ENCODE measurements at places on chromosomes 7 and 10.

GRCh38 chr7:140650367-140650766 lies 9.8 kb upstream of the DENND2A start:
- no peak for DNase-seq

DNA sequence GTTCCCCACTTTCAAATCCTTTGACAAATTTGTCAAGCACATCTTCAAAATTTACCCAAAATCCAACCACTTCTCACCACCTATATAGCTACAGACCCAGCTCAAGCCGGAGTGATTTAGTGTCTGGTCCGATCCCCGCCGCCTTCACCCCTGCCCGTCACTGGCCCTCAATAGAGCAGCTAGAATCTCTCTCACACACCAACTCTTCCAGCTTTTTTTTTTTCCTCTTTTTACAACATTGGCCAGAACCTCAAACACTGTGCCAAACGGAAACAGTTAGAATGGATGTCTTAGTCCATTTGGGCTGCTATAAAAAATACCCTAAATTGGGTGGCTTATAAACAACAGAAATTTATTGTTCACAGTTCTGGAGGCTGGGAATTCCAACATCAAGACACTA lies 41.1 kb upstream of the TMEM72 start:
- no peak for DNase-seq

DNA sequence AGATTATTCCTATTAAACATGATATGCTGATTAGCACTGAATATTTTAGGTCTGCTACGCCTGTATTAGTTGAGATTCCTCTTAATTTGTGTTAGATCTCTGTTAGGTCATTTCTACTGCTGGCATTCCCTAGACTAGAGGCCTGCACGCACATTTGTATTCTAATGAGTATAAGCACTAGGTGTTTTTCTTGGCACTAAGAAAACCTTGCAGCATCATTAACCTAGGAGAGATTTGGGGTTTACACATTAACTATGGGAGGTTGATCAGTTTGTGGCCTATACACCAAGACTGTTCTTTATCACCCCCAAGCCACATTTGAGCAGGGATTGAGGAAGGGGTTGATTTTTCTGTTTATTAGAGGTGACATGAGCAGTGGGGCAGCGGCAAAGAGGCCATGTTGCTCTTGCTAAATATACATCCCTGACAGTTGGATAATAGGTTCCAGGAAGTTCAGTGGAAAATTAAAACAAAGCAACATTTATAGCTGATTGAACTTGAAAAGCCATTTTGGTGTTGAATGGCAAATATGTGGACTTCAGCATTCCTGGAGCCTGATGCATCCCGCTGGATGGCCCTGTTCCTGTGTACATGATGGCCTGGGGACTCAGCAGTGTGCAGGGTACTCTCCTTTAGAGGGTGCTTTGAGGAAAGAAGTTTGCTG lies 65.2 kb downstream of the GBF1 start:
- DNase-seq: no peak

DNA sequence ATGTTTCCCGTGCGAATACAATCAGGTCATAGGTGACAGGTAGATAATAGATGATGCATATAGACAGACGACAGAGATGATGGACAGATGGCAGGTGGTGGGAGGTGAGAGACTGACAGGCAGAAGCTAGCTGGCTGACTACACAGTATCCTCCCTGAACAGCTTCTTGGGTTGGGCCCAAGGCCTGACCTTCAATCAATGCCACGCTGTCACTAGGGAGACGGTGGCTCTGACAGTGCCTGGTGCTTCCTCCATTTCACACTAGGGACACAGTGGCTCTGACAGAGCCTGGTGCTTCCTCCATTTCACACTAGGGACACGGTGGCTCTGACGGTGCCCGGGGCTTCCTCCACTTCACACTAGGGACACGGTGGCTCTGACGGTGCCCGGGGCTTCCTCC lies 200.1 kb downstream of the DIP2C start:
- DNase-seq: no peak

- DNase-seq: no peak
Measured at GRCh38 chr10:115409347-115409746, 316.2 kb downstream of the ATRNL1 start.

GRCh38 chr10:20955355-20955893 lies 58.3 kb upstream of the NEBL start:
- no peak for DNase-seq

DNA sequence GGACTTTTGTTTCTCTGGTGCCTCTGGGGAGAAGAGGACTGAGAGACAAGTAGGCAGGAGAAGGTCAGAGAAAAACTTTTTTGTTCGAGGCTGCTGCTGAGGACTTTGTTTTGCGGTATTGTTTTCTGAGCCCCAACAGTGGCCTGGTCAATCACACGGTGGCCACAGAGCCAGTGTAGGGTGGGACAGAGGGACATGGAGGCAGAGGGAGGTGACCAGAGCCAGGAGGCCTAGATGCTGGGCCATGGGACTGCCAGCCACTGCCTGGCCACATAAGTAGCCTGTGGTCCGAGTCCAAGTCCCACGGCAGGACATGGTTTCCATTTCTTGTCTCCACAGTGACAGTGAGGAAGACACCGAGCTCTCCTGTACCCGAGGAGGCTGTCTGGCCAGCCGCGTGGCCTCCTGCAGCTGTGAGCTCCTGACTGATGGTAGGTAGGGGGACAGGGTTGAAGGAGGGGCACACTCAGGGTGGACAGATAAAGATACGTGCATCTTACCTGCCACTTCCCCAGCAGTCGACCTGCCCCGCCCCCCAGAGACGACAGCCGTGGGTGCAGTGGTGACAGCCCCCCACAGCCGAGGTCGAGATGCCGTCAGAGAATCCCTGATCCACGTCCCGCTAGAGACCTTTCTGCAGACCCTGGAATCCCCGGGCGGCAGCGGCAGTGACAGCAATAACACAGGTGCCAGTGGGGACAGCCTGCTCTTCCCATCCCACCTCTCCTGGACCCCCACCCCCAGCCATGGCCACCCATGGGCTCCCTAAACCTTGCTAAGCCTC lies 27.5 kb downstream of the SH2B2 start:
- DNase-seq: no peak

GRCh38 chr10:22017283-22018020 lies 13.9 kb upstream of the DNAJC1 start:
- no peak for DNase-seq

- no peak for DNase-seq
Measured at GRCh38 chr7:68107261-68107660, 1110.6 kb downstream of the TYW1 start.

GRCh38 chr10:118842843-118843624 lies 88.3 kb upstream of the CACUL1 start:
- peak; percentile 18 for DNase-seq

DNA sequence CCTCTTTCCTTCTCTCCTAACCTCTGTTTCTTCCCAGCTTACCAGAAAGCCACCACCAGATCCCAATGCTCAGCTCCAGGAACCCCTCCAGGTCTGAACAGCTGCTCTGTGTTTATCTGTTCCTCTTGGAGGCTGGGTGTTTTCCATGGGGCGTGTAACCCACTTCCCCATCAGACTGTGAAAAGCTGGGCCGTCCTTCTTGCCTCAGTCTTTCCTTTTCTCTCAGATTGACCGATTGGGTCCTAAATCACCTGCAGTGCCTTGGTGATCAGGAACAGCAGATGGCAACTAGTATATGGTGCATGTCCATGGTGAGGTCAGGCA lies 4.8 kb downstream of the SH3PXD2A start:
- no peak for DNase-seq

DNA sequence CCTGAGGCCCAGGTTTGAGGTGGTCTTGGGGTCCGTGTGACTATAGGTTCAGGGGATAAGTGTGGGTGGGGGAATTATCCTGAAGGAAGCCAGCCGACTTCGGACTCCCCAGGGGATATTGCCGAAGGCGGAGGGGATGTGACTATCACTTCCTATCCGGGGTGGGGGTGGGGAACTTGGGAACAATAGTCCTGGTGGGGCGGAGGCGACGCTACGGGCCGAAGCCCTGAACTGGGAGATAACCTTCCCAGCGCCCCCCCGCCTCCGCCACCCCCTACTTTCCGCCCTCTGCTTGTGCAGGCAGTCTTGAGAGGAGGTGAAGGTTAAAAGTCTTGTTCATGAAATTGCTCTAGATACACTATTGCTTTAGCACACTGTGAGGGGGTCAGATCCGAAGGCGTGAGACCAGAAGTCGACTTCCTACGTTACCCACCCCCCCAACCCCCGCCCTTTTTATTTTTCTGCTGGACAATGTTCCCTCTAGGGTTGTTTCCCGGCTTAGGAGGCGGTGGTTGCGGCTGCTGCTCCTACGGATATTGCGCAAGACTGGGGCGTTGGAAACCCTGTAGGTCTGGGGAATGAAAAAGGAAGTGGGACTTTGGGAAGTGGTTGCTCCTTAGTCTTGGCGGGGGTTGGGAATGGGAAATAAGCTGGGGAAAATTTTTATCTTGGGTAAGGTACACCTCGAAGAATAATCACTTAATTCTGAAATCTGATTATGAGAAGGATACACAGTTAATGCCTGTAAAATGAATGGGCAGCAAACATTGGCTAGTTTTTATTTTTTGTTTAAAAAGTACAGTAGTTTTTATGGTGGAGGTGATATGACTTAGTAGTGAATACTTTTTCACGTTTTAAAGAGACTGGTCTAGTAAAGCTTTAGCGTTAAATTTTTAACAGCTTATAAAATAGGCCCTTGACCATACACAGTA lies 1.5 kb downstream of the PTPN12 start:
- DNase-seq: peak; percentile 79

GRCh38 chr7:114419441-114420272 lies 5.0 kb downstream of the FOXP2 start:
- DNase-seq: no peak

DNA sequence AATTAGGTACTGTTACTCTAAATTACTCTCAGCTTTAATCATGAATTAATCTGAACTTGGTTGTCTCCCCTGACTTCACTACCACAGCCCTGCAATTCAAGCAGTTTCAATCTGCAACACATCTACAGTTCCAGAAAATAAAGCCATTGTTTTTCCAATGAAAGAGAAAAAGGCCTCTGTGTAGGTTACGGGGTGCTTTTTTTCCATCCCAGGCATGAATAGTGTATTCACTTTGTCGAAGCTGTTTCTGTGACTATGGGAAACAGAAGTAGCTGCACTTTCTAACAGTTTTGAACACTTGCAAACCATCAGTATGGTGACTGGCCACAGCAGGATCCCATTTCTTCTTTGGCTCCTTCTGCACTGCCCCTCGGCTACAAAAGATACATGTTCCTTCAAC lies 460.2 kb downstream of the GRM8 start:
- no peak for DNase-seq

DNA sequence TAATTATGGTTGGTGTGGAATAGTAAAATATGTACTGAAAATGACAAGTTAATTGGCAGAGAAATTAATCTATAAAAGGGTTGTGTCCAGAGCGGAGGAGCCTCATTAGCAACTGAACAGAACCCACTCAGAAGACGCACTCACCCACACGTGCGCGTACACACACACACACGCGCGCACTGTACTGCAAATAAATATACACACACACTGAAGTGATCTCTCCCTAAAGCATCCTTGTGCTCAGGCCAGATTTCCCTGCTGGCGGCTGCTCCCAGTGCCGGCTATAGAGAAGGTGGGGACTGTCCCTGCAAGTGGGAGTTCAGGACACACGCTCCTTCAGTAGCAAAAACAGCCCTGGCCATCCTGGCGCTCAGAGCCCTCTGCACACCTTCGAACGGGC lies 85.2 kb downstream of the CHST15 start:
- DNase-seq: no peak

DNA sequence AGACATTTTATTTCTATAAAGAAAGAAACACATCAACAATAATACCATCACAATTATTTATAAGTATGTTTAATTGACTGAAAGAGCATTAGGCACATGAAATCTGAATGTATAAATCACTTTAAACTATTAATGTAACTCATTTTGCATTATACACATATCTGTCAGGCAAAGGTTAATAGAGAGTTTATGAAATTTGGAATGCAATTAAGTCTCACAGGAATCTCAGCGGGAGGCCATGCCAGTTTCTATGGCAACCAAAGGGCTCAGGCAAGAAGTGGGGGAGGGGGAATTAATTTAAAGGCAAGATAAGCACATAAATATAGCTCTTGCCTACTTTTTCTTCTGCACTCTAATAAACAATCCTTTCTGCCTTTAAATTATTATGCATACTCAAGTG lies 152.6 kb downstream of the SLC16A9 start:
- no peak for DNase-seq

DNA sequence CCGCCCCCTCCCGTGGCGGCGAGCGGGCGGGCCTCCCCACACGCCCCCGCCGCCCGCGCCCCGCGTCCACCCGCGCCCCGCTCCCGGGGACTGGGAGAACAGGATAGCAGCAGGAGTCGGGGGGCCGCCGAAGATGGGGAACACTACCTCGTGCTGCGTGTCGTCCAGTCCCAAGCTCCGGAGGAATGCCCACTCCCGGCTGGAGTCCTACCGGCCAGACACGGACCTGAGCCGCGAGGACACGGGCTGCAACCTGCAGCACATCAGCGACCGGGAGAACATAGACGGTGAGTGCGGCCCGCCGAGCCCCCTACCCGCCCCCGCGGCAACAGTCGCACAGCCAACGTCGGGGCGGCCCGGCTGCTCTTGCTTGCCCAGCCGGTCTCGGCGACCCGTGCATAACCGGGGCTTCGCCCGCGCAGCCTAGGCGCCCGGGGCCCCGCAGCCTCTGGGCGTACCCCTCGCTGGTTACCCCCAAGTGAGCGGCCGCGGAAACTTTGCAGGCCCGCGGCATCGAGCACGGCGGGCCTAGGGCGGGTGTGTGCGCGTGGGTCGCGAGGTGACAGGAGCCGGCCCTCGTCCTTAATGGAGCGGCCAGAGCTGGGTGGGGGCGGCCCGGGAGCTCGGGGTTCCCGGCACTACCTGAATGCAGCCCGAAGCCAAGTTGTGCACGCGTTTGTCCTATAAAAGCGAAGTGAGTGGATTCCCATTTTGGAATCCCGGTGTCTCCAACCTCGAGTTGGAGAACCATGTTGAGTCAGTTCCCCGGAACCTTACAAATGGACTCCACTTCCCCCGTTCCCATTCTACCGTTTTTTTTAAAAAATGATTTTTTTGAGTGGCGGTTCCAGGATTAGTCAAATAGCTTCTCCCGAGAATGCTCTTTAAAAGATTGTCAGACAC lies 863 bp downstream of the CCNY start:
- DNase-seq: peak; percentile 8

- DNase-seq: no peak
Measured at GRCh38 chr10:30722956-30723620, 93.5 kb upstream of the LYZL2 start.

DNA sequence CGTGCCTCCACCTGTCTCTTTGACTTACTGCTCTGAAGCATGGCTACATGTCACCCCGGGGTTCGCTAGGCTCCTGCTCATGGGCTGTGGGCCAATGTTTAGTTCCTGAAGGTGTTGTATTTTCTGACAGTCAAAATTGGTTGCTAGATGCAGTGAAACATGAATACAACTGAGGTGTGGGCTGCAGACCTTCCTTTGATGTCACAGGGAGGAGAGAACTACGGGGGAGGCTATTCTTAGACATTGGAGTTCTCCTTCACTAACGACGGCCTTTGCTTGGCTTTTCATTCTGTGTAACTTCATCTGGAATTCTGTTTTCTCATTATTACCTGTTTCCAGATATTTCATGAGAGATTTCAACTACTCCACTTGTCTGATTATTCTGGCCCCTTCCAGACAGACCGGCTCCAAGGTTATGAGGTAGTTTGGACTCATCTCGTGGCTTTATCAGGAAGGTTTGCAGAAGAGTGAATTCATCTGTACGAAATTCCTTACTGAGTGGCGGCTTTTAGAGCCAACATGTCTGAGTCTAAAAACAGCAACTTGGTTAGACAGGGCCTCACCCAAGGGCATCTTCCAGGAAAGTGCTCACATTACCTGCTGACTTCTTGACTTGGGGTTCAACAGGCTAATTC lies 774.7 kb downstream of the SUGCT start:
- DNase-seq: no peak

GRCh38 chr10:96703358-96703757 lies 17.0 kb downstream of the PIK3AP1 start:
- no peak for DNase-seq

GRCh38 chr10:30455816-30456215 lies 21.8 kb downstream of the MAP3K8 start:
- DNase-seq: no peak

Data from WERI-Rb-1 (cell line).